Activated CD4-positive, alpha-beta T cell treated with anti-CD3 and anti-CD28 coated beads, Interleukin-2, amount 50 U/mL, for 16 hours (primary cell): ENCODE measurements at places on chromosomes 13 and 19.

GRCh38 chr19:38012944-38013343 is 105.9 kb downstream of the SIPA1L3 start:
- no peak for DNase-seq

DNA sequence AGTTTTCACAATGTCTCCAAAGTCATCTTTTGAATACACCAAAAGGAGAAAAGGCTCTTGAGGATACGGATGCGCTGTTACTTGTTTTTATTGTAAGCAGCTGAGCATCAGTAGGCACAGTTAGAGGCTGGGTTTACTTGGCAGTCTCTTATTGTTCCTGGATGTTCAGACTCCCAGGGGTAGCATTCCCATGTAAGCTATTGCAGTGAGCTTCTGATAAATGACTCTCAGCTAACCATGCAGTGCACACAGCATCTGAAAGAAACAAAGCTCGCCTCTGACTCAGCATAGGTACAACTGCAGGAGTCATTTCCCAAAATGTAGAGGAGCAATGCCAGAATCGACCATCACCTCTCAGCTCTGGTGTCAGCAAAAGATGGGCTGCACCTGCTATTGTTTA is 84.8 kb downstream of the DCT start:
- DNase-seq: no peak

DNA sequence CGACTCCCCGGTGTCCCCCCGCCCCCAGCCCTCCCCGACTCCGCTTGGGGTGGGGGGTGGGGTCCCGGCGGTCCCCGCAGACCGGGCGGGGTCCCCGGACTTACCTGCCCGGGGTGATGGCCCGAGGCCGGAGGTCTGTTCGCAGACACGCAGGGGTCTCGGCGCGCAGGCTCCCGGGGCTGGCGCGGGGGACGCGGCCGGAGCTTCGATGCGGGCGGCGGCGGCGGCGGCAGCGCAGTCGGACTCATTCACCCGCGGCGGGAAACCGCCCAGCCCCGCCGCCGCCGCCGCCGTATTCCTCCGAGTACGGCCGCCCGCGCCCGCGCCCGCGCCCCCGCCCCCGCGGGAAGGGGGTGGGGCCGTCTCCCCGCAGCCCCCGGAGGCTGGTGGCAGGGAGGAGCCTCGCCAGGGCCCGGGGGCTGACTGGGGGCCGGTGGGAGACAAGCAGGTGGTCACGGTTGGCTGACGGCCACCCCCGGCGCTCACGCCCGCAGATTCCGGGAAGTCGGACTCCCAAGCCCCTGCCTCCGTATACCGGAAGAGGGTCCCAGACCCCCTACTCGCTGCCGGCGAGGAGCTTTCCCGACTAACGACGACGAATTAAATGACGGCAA is at the start of gene C2CD4C:
Gene C2CD4C, minus strand, starts transcription at position 246 of the 614 bp plus-strand sequence. CDS start 786 bp downstream, outside the sequence.
- no peak for DNase-seq

DNA sequence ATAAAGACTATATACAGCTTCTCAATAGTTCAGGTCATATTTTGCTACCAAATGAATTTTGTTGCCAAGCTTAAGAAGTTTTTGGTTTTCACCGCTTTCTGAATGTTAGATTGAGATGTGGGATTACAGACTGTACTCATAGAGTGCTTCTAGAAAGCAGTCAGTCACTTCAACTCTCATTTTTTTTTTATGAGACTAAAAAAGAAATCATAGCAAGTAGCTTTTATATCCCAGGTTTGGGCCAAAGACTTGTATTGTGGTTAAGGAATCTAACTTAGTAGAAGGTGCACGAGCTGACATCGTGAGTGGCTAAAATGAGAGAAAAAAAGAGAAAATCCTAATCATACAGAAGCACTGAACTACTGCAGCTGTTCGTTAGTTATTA is 2.2 kb upstream of the USPL1 start:
- no peak for DNase-seq

GRCh38 chr19:55855160-55855559 is 18.8 kb downstream of the NLRP4 start:
- no peak for DNase-seq

DNA sequence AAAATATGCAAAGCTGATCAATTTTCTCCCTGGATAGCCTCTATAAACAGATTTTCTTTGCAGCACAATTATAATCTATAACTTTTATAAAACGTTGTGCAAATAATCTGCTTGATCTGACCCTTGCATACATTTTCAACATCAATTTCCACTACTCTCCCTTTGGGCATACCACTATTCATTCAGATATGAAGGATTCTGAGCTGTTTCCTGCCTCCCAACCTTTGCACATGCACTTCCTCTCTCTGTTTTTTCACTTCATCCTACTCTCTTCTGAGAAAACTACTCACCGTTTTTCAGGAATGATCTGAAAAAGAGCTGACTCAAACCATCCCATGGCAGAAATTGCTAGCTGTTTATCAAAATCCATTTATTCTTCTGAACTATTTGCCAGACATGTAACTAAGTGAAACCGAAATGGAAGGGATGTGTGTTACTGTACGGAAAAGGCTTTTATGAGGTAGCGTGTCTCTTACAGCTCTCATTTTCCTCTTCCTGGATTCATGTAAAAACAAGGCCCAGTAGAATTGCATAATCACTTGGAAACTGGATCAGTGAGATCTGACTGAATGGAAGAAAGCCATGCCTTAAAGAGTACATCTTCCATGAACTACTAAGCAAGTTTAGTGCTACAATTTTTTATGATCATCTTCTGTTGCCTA is 1447.3 kb upstream of the MIR17HG start:
- DNase-seq: no peak
